ENCODE measurements at places on chromosomes 7 and 10.

GRCh38 chr10:133454204-133454893 is 604 bp downstream of the SCART1 start:
- no peak for DNase-seq

- DNase-seq = no peak
Observed at GRCh38 chr10:5944389-5945189, 32.8 kb downstream of the IL15RA start.

DNA sequence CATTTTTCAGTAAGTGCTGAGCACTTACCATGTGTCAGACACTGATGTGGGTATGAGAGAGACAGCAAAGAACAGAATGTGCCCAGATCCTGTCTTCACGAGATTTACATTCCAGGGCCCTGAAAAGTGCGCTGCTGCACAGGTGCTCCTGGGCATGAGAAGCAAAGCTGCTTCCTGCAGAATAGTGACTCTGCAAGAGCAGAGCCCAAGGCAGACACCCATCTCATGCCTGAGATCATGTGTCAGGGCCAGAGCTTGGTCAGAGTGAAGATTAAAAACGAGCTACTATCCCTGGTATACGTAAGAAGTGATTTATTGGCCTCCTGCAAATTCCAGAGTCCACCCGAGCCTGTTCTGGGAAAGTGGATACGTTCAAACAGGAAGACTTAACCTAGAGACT is 824.4 kb downstream of the GRID1 start:
- DNase-seq = no peak

GRCh38 chr10:116461680-116462079 is 34.0 kb downstream of the PNLIPRP3 start:
- no peak for DNase-seq

DNA sequence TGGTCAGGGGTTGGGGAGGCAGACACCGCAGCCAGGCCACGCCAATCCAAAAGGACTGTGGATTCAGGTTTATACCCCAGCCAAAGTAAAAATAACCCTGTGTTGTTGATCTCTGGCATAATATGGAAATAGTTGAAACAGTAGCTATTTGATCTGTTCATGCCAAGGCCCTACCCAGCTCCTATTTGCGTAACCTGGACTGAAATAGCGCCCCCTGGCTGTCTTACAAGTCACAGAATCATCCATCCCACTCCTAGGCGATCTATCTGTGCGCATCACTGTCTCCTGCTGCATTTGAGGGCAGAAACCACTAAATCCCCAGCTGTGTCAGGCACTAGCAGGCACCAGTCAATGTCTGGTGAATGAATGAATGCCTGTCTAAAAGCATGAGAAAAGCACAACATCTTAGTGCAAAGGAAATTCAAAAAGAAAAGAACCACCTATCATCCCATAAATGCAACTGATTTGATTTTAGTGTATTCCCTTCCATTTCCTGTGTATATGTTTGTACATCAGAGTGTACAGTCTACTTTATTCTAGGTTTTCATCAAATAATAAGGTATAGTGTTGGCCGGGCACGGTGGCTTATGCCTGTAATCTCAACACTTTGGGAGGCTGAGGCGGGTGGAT is 160.0 kb downstream of the SLIT1 start:
- peak; percentile 64 for DNase-seq

DNA sequence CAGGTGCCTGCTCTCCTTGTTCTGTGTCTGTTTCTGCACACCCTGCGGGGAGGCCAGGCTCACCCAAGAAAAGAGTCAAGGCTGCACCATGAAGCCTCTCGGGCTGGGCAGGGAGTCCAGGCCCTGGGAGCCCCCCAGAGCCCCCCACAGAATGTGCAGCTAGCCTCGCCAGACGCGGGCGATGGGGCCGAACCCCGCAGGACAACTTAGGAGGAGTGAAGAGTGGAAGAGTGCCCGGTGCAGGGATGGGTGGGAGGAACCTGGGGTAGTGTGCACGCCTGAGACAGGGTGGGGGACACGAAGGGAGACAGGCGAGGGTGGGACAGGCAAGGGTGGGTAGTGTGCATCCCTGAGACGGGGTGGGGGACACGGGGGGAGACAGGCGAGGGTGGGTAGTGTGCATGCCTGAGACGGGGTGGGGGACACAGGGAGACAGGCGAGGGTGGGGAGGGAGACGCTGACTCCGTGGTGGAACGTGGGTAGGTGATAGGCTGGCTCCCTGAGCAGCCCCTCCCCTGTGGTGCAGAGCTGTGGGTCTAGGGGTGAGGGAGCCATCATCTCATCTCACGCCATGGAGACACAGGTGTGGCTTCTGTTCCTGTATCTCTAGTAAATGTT is 615.4 kb downstream of the DNAJB6 start:
- no peak for DNase-seq

DNA sequence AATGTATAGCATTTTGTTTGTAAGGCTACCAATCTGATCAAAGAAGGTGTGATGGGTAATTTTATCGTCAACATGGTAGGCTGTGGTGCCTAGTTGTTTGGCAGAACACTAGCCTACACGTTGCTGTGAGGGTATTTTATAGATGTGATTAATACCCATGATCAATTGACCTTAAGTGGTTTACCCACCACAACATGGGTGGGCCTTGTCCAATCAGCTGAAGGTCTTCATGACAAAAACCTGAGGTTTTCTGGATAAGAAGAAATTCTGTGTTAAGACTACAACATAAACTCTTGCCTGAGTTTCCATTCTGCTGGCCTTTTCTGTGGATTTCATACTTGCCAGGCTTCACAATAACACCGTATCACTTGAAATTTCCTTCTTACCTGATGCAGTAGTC is 131.8 kb upstream of the PPP1R3A start:
- DNase-seq = no peak

DNA sequence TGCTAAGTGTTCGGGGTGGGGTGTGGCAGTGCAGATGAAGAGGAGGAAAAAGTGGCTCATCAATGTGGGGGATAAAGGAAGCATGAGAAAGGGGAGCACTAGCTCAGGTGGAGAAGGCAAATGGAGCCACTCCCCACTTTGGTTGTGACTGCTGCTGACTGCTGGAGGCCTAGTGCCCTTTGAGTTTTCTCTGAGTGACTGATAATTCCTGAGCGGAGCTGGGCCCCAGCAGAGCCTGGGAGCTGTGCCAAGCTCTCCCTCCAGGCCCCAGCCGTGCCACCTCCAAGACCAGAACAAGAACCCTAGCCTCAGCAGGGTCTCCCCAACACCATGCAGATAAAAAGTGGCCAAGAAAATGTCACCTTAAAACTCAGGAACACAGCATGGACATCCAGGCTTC is 9.7 kb upstream of the RASSF4 start:
- DNase-seq = no peak

DNA sequence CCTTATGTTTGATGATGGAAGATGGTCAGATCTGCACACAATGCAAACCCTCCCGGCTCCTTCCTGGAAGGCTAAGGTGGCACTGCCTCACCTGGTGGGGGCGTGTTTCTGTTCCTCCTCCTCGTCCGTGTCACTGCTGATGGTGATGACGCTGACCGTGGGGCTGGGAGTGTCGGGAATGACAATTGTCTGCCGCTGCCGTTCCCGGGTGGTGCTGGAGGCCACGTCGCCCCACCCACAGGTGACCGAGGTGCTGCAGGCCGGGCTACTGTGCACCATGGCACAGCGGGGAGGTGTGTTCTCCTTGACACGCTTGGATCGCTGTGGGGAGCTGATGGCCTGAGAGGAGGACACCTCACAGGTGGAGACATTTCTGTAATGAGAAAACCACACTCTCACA is 73.1 kb downstream of the CLEC2L start:
- DNase-seq = no peak

GRCh38 chr7:125670926-125671572 is 741.4 kb upstream of the POT1 start:
- DNase-seq = no peak

- no peak for DNase-seq
Observed at GRCh38 chr10:129027906-129028305, 439.1 kb upstream of the MGMT start.

DNA sequence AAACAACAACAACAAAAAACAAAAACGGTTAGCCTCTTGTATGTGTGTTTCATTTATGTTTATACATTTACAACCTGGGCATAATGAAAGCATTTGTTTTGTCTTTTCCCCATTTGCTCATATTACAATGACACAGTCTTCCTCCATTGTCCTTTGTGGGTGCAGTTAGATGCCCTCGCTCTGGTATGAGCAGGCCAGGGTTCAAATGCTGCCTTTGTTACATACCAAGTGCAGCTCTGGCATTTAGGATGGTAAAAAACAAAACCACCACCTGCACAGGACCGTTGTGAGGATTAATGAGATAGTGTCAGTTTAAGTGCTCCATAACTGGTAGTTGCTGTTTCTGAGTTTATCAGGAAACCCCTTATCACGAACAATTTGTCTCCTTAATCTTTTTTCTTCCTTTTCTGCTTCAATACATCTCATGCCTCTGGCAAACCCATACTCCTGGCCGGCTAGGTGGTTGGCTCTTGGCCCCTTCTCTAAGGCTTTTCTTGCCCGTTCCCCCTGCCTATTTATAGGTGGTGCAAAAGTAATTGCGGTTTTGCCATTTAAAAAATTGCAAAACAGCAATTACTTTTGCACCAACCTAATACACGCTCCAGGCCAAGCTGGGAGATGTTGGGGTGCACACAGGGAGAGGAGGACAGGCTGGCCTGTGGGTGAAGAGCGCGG is 18.6 kb upstream of the TMEM225B start:
- DNase-seq = no peak

- DNase-seq = no peak
Observed at GRCh38 chr7:44398953-44399574, 73.7 kb upstream of the CAMK2B start.

- DNase-seq = no peak
Observed at GRCh38 chr7:152344253-152344652, 91.5 kb downstream of the KMT2C start.

DNA sequence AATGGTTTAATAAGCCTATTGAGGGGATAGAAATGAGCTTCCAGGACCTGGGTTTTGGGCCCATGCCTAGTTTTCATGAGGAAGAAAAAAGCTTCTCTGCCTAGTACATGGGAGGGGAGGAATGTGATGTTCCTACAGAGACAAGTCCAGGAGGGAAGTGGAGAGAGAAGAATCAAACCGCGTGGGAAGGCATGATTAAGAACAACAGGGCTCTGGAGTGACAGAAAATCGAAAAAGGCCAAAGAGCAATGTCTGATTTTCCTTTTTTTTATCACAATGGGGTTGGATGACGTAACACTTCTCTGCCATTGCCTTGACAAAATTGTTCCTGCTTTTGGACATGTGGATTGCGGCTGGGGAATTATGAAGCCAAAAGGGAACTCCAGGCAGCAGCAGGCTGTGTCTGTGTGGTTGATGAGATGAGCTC is 258.6 kb downstream of the CXCL12 start:
- no peak for DNase-seq

- no peak for DNase-seq
Observed at GRCh38 chr7:110600956-110601355, 490.0 kb upstream of the LRRN3 start.

DNA sequence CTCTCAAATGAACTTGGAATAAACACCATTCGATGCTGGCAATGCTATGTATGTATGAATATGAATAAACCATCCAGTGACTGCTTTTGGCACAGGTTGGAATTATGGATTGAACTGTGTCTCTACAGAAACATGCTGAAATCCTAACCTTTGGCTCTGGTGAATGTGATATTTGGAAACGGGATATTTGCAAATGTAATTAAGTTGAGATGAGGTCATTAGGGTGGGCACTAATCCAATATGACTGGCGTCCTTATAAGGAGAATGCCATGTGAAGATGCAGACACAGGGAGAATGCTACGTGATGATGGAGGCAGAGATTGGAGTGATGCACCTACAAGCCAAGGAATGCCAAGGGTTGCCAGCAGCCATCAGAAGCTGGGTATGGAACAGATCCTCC is 3.4 kb upstream of the ACTR3B start:
- no peak for DNase-seq

DNA sequence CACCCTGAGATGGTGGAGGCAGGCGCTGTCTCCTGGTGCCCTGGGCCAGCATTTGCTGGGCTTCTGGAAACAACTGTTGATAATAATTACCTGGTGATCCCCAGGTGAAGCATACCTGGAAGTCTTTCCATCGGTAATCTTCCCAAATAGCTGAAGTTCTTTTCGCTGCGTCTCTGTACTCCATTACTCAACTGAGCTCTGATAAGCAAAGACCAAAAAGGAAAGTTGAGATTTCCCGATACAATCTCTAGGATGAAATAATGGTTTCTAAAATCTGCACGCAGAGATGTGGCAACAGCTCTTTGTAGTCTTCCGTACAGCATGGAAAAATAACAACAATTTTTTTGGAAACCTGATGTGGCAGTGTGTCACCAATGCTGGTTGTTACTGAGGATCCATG is 226.5 kb downstream of the GATA3 start:
- no peak for DNase-seq

DNA sequence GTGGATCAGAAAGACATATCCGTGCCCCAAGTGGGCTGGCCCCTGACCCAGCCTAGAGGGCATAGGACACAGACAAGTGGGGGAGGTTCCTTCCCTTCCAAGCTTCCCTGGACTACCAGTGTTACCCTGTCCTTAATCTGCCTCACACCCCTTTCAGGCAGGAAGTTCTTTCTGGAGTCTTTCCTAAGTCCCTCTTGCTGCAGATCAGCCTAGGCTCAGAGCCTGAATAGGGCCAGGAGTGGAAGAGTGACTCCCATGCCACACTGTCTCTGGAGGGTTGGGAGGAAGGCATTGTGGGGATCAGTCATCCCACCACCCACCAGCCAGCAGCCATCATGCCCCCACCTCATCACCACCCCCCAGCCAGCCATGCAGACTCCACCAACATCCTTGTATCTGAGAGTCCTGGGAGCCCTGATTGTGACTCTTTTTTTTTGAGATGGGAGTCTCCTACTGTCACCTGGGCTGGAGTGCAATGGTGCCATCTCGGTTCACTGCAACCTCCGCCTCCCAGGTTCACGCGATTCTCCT is 22.6 kb downstream of the POLL start:
- no peak for DNase-seq

DNA sequence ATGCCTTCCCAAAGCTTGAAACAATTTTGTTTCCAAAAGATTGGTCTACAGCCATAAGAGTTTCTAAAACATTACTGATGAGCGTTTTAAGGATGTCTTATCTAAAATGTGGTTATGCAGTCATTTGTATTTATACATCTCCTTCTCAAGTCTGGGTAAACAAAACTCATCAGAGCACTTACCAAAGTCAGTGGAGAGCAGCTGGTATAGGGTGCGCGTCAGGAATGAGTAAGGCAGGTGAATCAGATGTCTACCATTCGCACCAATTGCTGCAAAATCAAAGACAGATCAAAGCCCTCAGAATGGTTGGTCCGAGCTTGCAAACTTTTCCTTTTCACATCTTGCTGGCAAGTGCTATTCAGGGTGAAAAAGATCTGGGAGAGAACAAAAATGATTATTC is 65.6 kb upstream of the FAM171A1 start:
- DNase-seq = no peak

- no peak for DNase-seq
Observed at GRCh38 chr7:29341156-29341555, 146.6 kb downstream of the CHN2 start.

GRCh38 chr10:27470885-27471284 is 33.2 kb upstream of the RAB18 start:
- no peak for DNase-seq

GRCh38 chr10:69549959-69550358 is 23.3 kb downstream of the NEUROG3 start:
- no peak for DNase-seq

Measured in GDM1 (cell line).